ENCODE measurements at places on chromosomes 11 and 22.

DNA sequence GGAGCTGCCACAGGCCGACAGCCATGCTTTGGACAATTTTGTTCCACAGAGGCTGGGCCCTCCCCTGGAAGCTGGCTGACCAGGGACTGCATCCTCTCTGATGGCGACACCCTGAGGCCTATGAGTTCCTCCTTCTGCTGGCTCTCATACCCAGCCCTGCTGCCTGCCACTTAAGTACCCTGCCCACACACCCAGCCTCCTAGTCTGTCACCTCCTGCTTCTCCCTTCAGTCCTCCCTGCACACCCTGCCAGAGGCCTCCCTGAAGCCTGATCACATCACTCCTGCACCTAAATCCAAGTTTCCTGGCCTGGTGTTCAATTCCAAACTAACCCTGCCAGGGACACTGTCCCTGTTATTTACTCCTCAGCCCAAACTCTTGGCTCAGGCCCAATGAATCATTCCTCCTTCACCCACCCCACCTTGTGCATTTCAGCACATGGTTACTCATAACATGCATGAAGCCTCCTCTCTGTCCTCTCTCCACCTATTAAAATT, 136.7 kb upstream of the NECTIN1 start:
- DNase-seq: peak; percentile 95

DNA sequence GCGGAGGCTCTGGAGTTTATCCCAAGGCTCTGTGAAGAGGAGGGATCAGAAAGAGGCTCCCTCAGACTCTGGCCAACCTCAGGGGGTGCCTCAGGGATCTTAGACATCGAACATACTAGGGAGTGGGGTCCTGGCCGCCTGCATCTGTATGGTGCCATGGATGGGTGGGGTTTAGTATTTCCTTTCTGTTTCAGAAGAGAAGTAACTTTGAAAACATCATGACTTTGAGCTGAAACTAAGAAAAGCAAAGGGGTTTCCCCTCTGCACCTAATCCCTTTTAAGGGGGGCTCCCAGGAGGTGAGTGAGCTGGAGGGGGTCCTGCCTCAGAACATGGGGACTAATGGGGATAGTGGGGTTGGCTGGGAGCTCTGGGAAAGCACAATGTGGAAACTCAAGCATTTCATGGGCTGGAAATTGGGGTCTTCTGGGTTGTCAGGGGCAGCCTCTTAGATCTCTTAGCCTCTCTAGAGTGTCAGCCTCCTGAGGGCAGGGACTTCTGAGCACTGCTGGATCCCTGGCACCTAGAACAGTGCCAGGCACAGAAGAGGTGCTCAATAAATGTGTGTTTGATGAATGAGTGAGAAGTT, 11.8 kb upstream of the SSTR3 start:
- no peak for DNase-seq

DNA sequence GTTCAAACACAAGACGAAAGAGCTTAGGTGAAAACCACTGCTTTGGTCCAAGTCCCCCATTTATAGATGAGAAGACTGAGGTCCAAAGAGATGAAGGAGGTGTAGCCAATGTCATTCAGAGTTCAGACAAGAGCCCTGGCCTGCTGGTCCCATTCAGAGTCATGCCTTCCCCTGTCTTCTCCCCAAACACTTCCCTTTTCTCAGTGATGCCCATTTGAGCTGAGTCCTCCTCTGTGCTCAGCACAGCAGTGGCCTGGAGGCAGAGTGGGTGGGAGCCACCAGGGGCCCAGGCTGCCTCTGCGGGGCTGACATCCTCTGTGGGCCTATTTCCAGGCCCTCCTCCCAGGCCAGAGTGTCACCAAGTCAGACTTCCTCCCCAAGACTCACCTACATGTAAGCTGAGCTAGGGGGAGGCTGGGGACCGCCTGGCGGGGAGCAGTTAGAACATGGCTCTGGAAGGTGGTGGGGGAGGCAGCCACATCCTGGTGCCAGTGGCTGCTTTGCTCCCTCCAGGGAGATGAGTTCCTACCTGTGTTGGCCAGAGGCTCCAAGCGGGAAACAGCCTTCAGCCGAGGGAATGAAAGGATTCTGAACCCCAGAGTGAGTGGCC, 22.4 kb upstream of the LRRC10B start:
- no peak for DNase-seq

DNA sequence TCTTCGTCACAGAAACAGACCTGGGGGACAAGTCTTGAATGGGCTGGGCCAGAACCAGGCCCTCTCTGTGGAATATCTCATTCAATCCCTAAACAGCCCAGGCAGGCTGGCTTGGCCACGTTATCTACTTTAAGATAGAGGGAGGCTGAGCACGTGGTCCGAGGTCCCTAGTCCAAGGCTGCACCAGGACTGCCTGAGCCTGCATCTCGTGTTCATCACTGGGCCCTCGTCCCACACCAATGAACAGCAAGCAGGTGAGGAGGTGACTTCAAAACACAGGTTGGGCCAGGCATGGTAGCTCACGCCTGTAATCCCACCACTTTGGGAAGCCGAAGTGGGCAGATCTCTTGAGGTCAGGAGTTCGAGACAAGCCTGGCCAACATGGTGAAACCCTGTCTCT, 20.3 kb upstream of the FGF3 start:
- no peak for DNase-seq

DNA sequence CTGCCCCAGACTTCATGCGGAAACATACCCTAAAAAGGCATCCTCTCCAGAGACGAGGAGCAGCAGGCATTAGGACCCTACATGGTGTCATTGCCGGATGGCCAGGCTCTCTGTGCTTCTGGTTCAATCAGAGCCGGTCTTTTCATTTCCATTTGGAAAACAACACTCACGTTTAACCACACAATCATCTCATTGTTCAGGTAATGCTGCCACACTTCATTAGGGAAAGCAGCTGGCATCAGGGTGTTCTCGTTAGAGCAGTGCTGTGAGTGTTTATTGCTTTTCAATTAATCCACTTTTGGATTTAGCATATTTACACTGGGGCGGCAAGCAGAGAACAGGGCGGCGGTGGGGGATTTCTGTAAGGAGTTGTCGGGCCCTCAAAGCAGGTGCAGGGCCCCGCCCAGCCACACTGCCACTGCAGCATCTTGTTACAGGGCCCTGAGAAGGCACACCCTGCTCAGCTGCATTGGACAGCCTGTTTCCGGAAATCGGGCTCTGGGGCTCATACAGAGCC, 338.6 kb downstream of the SHANK2 start:
- no peak for DNase-seq

- DNase-seq: peak; percentile 95
Measured at GRCh38 chr11:128809128-128809527, 58.0 kb downstream of the KCNJ1 start.

DNA sequence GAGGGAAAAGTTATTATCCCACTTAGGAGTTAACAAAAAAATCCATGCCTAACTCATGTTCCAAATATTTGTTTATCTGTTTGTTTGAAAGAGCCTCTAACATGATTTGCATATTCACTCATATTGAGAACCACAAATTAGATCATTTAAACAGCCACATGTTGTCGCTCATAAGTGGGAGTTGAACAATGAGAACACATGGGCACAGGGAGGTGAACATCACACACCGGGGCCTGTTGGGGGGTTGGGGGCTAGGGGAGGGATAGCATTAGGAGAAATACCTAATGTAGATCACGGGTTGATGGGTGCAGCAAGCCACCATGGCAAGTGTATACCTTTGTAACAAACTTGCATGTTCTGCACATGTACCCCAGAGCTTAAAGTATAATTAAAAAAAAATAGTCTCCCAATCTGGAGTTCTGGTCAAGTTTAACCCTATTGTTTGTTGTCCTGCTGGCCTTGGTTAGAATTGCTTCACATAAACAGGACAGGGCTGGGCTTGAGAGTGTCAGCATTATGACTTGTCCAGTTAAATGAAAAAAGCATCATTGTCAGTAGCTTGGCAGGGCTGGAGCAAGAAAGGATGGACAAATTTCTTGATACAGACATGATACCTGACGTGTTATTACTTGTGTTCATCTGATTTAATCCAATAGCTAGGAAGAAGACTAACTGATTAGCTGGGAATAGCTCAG, 57.8 kb upstream of the PSMA1 start:
- no peak for DNase-seq

DNA sequence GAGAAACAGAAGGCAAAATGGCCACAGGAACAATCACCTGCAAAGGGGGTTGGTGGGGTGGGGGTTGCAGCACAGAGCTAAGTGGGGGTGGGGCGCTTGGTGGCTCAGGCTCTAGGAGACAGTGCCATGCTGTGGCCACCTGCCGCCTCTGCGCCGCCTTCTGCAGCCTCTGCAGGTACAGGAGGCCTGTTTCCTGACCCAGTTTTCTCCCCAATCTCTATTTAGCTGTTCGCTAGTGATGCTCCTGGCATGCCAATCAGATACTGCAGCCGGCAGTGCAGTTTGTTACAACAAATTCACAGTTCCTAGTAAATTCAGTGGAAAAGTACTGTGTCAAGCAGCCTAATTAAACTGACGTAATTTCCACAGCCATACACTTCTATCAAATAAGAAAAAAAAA, 106.4 kb downstream of the SERGEF start:
- peak; percentile 28 for DNase-seq

GRCh38 chr11:125132071-125132470, 20.6 kb upstream of the TMEM218 start:
- peak; percentile 51 for DNase-seq

- DNase-seq: no peak
Measured at GRCh38 chr11:126114486-126115126, 51.9 kb upstream of the CDON start.

GRCh38 chr22:36016684-36017083, 11.9 kb downstream of the RBFOX2 start:
- DNase-seq: no peak

- DNase-seq: no peak
Measured at GRCh38 chr22:47806894-47807293, 1044.4 kb downstream of the TBC1D22A start.

GRCh38 chr11:114650661-114651060, 27.7 kb upstream of the NXPE2 start:
- no peak for DNase-seq

GRCh38 chr11:121340032-121340580, 47.5 kb downstream of the SC5D start:
- DNase-seq: no peak

- no peak for DNase-seq
Measured at GRCh38 chr11:131985846-131986301, 615.5 kb downstream of the NTM start.

GRCh38 chr22:40015358-40015976, 20.7 kb downstream of the FAM83F start:
- DNase-seq: no peak

GRCh38 chr11:35978183-35978582, 34.3 kb downstream of the LDLRAD3 start:
- DNase-seq: no peak

DNA sequence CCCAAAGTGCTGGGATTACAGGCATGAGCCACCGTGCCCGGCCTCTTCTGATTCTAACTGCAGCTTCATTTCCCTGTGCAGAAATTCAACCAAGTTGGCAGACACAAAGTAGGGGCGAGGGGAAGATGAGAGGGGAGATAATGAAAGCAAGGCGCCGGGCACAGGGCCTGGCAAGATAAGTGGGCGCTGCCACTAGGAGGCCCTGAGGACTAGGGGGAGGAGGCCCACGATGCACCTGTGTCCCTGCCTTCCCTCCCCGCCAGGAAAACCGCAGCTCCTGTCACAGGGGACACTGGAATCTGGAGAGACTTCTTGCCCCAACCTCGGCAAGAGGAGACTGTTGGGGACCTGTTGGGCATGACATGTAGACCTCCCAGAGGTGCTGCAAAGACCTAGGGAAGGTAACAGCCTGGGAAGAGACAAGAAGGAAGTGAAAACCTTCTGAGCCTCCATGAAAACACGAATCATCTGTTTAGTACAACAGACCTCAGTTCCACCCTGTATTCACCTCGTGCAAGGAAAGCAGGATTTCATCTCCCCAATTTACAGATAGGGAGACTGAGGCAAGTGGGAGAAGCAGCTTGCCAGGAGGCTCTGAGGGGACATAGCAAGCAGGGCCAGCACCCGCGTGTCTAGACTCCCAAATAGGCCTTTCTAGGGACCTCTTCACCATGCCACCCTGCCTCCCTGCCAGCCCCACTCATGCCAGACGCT, 3.1 kb upstream of the LGALS1 start:
- DNase-seq: no peak

DNA sequence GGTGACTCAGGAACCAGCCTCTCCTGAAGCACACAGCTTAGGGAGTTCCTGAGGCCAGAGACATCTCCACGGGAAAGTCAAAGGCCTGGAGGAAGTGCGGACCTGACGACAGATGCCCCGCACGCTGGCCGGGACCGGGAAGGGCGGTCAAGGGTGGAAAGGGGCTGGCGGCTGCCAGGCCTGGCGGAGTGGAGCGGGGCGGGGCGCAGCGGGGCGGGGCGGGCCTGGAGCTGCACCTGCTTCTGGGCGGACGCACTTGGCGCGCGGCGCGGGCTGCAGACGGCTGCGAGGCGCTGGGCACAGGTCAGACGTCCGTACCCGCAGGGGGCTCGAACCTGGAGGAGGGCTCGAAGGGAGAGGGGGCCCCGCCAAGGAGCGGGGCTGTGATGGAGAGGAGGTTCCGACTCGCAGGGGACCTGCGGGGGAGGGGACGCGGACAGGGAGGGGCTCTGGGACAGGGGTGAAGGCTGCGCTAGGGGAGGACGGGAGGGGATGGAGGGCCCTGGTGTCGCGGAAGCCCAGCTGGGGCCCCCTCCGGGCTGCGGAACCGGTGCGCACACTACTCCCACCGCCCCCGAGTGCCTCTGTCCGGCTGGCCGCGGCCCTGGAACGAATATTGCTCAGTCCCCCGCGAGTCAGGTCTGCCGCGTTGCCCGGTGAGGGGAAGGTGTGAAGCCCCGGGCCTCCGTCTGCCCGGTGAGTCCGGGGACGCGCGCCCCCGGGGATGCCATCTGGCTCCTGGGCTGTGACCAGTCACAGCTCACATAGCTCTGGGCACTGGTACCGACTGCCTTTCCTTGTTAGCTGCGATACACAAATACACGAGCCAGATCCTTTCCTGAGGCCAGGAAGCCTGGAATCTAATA, at the start of gene TMEM45B:
TSS of gene TMEM45B (plus strand) at position 253 of the 866 bp plus-strand sequence. CDS start 36,635 bp downstream, outside the sequence.
- no peak for DNase-seq

GRCh38 chr22:31218565-31219262, 6.6 kb downstream of the LIMK2 start:
- peak; percentile 70 for DNase-seq

- peak; percentile 72 for DNase-seq
Measured at GRCh38 chr22:30949934-30950660, 18.5 kb downstream of the MORC2 start.

- peak; percentile 49 for DNase-seq
Measured at GRCh38 chr11:84855508-84856245, 771.5 kb downstream of the DLG2 start.

DNA sequence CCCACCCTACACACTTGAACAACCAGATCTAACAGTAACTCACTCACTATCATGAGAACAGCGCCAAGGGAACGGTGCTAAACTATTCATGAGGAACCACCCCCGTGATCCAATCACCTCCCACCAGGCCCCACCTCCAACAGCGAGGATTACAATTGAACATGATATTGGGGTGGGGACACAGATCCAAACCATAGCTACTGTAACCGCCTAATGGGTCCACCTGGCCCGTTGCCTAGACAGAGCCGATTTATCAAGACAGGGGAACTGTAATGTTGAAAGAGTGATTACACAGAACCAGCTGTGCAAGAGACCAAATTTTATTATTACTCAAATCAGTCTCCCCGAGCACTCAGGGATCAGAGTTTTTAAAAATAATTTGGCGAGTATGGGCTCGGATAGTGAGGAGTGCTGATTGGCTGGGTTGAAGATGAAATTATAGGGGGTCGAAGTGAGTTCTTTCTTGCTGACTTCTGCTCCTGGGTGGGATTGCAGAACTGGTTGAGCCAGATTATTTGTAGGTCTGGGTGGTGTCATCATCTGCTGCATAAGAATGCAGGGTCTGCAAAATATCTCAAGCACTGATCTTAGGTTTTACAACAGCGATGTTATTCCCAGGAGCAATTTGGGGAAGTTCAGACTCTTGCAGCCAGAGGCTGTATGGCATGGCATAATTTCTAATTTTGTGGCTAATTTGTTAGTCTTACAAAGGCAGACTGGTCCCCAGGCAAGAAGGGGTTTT, 17.9 kb upstream of the ZC3H12C start:
- DNase-seq: no peak
